CD4-positive, alpha-beta T cell treated with Interleukin-4 for 4 hours (primary cell): ENCODE measurements at places on chromosomes 12 and 14.

- DNase-seq = no peak
These were observed 44.5 kb downstream of the SLC38A1 start for GRCh38 chr12:46224386-46224785.

DNA sequence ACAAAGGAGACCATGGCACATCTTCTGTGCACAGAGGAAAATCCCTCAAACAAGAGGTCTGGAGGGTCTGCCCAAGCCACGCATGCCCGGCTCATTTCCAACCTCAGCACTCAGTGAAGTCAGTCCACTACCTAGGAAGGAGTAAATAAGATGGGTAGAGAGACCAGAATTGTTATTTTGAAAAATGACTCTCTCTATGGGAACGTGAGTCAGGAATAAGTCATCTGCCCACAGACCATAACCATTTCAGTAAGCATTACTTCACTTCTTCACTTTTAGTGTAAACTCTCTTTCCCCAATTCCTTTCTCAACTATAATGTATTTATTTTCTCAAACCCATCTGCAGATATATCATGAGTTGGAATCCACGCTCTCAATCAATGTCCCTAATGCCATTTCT is 1039.9 kb upstream of the USP15 start:
- DNase-seq = no peak

GRCh38 chr12:109476807-109477184 is 304 bp downstream of the KCTD10 start:
- no peak for DNase-seq

- DNase-seq = no peak
These were observed 37.7 kb downstream of the PPFIBP1 start for GRCh38 chr12:27561535-27562350.

DNA sequence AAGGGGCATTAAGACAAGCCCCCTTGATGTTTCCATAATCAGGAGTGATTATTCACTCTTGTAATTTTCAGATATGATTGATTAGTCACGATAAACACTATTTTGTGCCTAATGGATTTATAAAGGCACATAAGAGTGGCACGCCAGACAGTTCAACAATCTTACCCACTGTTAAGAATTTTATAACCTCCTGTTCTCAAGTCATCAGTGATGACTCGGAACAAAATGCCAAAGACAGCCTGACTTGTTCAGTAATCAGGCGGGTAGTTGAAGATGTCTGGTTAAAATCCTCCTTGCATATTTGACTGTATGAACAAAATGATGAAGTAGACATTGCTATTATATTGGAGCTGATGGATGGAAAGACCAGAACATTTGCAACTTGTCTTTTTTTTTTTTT is 212.1 kb upstream of the RMST start:
- DNase-seq = no peak

- no peak for DNase-seq
These were observed 46.7 kb downstream of the NOPCHAP1 start for GRCh38 chr12:105032703-105033357.

DNA sequence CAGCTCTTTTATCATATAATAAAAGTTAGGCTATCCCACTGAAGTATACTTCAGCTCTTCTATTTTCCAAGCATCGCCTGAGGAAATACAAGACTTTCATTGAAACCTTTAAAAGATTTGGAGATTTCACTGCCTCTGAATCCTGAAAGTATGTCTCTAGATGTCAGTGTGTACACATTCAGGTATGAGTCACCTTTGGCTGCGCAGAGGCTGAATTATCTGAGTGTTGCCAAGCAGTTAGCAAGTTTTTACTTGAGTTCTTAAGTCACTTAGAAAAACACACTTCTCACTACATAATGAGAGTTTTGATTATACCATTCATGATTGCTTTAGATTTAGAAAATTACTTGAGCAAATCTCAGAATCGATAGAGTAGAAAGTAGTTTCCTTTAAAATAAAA is 210.3 kb downstream of the TMTC2 start:
- DNase-seq = no peak

GRCh38 chr14:94081386-94081820 is 293 bp downstream of the IFI27L1 start:
- DNase-seq = no peak

DNA sequence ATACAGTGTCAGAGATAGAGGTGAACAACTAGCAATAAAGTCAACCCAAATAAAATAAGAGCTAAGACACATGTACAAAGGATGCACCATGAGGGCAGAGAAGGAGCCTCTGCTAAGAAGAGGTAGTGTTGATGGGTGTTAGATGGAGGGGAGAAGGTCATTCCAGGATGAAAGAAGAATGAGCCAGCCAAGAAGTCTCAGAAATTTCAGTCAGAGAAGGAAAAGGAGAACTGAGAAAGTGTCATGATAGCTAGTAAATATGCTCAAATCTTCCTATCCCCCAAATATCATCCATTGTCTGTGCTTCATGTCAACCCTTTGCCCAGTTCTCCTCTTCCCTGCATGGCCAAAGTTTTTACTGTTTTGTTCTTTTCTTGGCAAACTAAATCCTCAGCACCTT is 225.2 kb upstream of the BTG1 start:
- DNase-seq = no peak

- no peak for DNase-seq
These were observed 93.2 kb downstream of the CHST11 start for GRCh38 chr12:104549815-104550480.

DNA sequence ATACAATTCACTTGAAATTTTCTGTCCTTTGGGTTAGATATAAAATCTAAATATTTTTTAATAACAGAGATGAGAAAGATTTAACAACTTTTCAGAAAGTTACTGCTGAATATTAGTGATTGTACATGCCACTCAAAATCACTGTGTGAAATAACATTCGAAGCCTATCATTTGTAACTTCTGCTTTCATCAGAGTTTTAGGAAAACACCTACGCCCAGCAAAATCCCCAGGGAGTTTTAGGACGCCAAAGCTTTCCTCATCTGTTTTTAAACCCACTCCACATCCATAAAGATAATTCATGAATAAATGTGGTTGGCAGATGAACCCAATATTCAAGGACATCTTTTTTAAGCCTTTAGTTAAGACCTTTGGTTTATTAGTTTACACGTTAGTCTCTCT is 23.9 kb downstream of the TC2N start:
- DNase-seq = no peak

GRCh38 chr14:40122968-40123648 is 690.9 kb upstream of the FBXO33 start:
- no peak for DNase-seq

DNA sequence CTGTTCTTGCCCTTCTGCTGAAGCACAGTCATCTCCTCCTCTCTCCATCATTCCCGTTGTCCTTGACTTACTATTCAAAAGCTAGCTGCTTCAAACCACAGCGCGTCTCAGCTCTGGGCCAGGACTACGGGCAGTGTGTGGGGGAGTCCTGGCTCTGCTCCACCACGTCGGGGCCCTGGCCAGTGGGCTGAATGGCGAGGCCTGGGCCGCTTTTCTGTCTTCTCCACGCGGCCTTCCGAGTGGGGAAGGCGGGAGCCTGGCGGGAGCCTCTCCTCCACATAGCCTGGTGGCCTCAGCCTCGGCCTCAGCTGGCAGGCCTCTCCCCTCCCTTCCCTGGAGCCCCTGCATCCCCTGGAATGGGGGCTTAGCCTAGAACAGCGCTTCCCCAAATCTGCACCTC is 16.5 kb downstream of the ANKRD9 start:
- no peak for DNase-seq

DNA sequence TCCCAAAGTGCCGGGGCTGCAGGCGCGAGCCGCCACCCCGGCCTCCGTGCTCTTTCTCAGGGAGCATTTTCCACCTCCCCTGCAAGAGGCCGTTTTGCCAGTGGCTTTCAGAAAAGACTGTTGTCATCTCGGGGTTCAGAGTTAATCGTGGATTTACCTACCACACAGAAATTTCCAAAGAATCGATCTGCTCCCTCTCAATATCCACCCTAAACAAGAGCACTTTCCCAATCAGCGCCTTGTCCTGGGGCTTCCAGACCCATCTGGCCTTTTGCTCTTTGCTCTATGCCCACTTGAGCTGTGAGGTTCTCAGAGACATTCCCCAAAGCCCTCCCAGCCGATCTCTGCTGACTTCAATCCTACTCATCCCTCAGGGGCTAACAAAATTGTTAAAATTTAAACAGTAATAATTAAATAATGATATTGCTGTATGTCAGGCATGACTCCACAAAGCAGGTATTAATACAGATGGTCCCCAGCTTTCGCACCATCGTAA is 86.6 kb downstream of the NINJ2 start:
- no peak for DNase-seq

GRCh38 chr12:110647631-110648040 is 33.7 kb downstream of the TCTN1 start:
- DNase-seq = no peak

DNA sequence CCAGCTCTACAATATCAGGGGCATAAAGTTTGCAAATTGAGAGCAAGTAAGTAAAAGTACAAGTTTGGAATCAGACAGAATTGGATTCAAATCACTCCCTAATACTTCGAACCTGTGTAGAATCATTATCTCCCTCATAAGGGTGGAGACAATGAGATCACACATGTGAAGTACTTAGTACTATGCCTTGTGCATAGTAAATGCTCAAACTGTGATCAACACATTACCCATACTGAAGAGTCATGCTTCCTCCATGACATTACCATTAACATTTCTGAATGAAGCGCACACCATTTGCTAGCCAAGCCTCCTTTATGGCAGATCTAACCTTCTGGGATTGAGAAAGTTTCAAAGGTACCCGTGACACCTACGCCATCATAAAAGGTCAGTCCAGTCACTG is 26.6 kb upstream of the NRDE2 start:
- no peak for DNase-seq

GRCh38 chr12:51717326-51717925 is 126.4 kb downstream of the SCN8A start:
- DNase-seq = no peak

- no peak for DNase-seq
These were observed 3.5 kb upstream of the FOXN3 start for GRCh38 chr14:89420502-89420901.

DNA sequence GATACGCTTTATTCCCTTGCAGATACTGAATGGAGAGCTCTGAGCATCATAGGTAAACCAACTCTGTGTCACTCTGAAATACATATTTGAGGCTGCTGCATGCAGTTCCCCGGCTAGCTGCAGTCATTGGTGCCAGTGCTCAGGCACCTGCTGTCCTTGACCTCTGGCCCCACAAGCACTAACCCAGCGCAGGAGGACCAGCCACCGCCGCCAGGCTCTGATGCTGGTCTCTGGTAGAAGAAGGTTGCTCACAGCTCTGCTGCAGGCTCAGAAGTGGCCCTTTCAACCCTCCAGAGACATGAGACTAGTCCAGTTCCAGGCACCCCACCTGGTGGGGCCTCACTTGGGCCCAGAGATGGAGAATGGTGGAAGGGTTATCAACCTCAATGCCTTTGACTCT is 34.5 kb upstream of the PTPRB start:
- DNase-seq = no peak

- peak; percentile 78 for DNase-seq
These were observed 74.8 kb upstream of the CHST11 start for GRCh38 chr12:104381731-104382480.

- no peak for DNase-seq
These were observed 17.4 kb downstream of the PLXNC1 start for GRCh38 chr12:94165670-94166364.

DNA sequence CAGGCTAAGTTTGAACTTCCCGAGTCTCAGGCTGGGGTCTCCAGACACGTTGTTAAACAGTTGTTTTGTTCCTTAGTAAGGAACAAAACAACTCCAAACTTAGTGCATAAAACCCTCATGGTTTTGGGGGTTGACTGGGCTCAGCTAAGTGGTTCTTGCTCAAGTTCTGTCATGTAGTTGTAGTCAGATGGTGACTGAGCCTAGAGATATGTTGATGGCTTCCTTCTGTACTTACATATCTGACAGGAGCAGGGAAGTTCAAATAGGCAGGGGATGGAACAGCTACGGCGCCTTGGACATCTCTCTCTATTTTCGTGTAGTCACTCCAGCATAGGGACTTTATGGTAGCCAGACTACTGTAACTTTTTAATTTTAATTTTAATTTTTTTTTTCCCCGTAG is 45.7 kb downstream of the SPATS2 start:
- no peak for DNase-seq

DNA sequence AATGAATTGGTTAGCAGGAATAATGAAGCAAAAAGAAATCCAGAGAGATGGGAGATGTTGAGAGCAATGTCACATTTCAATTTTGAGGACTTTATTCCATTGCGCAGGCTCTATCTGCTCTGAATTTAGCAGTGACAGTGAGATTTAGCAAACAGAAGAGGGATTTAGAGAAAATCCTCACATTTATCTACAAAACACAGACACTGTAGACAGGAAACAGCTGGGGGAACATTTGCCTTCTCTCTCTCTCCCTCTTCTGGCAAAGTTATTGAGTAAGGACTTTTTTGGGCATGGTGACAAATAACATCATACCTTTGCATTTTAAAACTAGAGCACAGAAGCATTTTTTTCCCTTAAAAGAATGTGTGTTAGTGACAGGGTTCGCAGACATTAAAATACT is at the start of gene IGF1:
Gene IGF1 (minus strand): TSS at position 158 of the 400 bp plus-strand sequence. CDS start 182 bp downstream, outside the sequence.
- DNase-seq = no peak

DNA sequence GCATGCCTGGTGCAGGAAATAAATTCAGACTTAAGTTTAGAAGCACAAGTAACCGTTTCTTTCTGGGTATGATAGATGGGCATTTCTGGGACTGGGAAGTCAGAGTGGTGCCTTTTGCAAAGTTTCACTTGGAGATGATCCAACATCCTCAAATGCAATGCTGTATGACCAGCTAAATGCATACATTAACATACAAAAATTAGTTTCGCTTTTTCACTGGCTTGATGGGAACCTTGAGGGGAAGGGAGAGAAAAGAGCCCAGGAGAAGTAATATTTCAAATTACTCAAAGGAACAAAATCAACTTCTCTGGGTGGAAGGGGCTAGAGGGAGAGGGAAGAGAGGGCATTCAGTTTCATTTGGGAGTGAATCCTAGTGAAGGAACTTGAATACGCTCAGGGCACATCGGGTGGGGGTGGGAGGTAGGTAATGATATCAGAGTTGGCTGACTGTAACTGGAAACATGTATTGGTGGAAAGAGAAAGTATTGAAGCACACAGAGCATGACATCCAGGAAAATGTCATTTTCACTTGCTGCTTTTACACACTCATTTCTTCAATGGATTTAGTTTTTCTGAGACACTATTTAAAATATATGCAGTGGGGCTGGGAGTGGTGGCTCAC is 175.5 kb downstream of the PTPRO start:
- no peak for DNase-seq

DNA sequence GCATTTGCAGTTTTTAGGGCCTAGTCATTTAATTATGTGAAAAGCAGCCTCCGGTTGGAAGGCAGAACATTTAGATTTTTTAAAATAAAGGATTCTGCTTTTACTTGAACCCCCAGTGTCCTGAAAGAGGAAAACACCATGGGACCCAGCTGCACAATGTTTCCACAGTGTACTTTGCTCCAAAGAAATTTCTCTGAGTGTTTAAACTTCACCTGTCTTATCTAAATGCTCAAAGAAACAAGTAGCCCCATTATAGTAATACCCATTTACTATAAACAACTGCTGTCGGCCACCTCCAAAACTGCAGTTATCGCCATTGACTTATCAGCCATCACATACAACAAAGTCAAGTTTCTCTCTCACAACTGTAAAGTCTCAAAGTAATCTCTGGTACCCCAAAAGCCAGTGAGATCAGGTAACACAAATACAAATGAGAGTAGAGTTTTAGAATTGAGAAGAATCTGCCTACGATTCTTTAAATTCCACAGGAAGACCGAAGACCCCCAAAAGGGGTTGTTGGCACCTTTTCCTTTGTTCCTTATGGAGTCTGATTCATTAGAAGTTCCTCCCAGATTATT is 205.2 kb downstream of the NUBPL start:
- no peak for DNase-seq
